SW 1271 (cell line): ENCODE measurements at places on chromosomes 7 and 10.

DNA sequence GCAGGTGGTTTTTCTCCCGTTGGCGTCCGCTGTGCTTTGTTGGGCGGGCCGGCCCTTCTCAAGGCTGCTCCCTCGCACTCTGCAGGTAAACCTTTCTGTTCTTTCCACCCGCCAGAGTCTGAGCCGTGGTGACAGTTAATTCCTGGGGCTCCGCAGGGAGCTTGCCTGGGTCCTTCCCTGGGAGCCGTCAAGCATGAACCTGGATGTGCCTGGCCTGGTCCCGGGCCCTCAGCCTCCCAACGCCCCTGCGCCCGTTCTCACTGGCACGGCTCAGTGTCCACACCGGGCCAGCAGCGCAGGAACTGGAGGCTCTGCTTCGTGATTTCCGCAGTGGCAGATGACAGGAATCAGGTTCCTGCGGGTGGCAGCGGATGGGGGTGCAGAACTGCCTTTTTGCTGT, 10.9 kb upstream of the NKX6-2 start:
- no peak for DNase-seq

GRCh38 chr10:118035354-118036005, 11.3 kb downstream of the RAB11FIP2 start:
- DNase-seq, result no peak

- no peak for DNase-seq
Observed at GRCh38 chr7:92944633-92945032, 108.3 kb upstream of the CDK6 start.

DNA sequence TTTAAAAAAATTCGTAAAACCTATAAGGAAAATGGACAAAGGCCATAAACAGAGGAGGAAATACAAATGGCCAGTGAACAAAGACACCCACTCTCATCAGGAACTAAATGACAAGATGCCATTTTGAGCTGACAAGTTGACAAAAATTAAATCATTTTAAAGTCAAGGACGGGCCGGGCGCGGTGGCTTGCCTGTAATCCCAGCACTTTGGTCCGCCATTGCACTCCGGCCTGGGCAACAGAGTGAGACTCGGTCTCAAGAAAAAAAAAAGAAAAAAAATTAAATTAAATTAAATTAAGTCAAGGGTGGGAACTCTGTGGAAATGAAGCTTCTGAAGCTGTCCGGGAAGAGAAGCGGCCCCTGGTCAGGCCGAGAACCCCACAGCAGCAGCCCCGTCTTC, 1.2 kb upstream of the NOM1 start:
- no peak for DNase-seq

DNA sequence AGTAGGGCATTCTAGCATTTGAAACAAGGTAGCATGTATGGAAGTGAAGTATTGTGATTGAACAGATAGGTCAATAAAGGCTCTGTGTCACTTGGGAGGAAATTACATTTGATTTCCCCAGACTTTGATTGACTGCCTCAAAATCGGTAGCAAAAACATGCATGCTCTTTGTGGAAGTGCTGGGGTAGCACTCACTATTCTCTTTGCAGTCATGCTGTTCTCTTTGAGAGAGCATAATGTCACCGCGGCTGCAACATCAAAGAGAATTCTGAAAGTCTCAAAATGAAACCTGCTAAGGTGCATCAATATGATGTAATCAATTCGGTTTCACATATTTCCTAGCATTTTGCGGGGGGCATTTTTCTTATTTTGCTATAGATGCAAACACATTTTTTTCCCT, 64.2 kb downstream of the ARMC3 start:
- no peak for DNase-seq

GRCh38 chr7:66847879-66848790, 72.9 kb upstream of the TMEM248 start:
- DNase-seq, result no peak

DNA sequence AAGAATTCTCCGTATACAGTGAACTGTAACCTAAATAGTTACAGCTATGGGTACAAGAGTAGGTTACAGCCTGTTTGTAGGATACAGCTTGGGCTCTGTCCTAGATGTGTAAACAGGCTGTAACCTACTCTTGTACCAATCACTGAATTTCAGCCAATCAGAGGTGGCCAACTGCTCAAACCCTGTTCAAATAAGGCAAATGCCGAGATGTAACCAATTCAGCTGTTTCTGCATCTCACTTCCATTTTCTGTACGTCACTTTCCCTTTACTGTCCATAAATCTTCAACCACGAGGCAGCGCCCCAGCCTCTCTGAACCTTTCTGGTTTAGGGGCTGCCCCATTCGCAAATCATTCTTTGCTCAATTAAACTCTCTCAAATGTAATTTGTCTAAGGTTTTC, 8.3 kb upstream of the MMP21 start:
- DNase-seq, result no peak

- DNase-seq, result no peak
Observed at GRCh38 chr10:127553417-127553816, 4.3 kb downstream of the NPS start.
